Pancreas (tissue), 10 donors: ENCODE measurements at places on chromosomes 2 and 18.

DNA sequence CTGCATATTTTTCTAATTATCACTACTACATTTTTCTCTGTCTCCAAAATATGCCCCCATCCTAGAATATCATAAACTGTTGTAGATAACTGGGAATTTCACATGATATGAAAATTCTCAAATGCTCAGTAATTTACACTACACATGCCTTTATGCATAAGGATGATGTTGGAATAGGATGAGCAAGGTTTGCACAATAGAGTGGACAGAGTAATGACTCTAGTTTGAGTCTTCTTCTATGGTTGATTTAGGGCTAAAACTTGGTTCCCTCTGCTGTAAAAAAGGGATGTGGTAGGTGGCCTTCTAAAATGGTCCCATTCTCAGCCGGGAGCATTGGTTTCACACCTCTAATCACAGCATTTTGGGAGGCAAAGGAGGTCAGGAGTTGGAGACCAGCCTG is 129.9 kb downstream of the BCL11A start:
- no peak for DNase-seq

DNA sequence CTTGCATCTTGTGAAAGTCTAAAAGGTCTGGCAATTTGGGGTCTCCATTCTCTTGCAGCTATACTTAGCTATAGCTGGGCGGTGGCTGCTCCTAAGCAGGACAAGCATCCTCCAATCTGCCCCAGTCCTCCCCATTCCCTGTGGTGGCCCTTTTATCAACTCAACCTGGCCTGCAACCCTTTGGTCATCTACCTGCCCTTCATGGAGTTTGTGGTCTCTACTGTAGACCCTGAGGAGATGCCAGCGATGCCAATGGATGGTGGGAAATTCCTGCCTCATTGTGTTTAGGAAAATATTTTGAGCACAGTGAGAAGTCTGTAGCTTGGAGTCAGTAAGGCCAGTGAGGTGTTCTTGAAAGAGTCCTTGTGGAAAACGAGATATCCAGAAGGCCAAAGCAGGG is 143.4 kb downstream of the CAPN13 start:
- no peak for DNase-seq

DNA sequence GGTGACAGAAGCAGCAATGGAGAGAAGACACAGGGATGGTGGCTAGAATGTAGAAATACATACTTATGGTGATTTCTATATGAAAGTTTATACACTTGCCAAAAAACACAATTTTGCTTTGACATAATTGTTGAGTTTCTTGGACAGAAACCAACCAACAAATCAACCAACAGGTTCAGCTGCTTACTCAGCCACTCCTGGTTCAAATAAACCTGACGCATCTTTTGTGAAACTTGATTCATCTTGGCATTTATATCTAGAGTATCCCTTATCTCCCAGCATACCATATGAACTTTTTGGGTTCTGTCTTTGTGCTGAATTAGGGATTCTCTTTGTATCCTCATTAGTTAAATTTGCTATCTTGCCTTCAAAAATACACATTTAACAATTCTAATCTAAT is 54.1 kb upstream of the ERBB4 start:
- DNase-seq = no peak

- peak; percentile 93 for DNase-seq
These were observed 22.7 kb downstream of the BCL11A start for GRCh38 chr2:60530660-60531281.

DNA sequence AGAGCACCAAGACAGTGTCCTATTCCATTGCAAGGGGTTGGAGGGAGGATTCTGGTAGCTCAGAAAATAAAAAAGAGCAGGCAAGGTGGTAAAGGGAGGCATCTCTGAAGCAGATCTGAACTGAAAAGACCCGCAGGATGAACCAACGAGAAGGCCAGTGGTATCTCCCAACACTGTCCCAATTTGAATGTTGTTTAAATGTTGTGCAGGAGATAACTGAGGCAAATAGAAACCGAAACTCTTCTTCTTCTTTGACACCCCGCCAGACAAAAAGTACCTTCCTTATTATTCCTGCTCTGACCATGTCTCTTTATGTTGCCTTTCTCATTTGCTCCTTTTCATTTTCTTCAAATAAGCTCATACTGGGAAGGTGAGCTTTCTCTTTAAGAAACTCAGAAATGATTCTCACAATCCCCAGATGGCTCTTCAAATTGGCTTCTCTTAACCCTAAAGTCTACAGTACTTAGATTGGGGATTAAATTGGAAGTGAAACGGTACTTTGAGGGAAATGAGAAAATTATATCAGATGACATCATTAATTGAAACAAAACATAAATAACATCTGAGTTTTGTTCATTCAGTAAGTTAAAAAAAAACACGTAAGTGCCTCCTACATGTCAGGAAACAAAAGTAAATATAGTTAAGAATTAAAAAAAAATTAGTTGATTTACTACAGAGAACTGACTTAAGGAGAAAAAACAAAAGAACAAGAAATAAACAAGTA is 143.6 kb downstream of the WDPCP start:
- DNase-seq = no peak

- DNase-seq = no peak
These were observed 253.2 kb downstream of the TFCP2L1 start for GRCh38 chr2:121031568-121032340.

DNA sequence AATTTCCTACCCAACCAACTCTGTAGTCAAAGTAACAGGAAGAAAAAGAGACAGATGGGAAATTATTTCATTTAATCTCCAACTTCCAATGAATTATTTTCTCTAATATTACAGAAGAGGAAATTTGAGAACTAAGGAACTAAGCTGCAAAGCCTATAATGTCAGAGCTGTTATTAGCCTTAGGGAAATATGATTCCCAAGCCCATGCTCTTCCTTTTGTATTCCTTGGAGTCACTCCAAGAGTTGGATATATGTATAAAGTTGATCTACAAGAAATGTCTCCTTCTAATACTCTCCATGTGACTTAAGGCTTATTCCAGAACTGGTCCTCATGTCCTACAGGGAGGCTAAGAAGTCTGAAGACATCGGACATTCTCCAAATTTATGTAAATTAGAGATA is 31.6 kb upstream of the VWC2L start:
- DNase-seq = no peak

GRCh38 chr2:234348081-234348480 is 148.8 kb downstream of the ARL4C start:
- DNase-seq = no peak

- DNase-seq = no peak
These were observed 17.2 kb downstream of the EML4 start for GRCh38 chr2:42186366-42186765.
